NCI-H1092 (cell line): ENCODE measurements at places on chromosomes 13 and 19.

GRCh38 chr13:48576448-48577010 is 43.6 kb upstream of the RCBTB2 start:
- DNase-seq = no peak

DNA sequence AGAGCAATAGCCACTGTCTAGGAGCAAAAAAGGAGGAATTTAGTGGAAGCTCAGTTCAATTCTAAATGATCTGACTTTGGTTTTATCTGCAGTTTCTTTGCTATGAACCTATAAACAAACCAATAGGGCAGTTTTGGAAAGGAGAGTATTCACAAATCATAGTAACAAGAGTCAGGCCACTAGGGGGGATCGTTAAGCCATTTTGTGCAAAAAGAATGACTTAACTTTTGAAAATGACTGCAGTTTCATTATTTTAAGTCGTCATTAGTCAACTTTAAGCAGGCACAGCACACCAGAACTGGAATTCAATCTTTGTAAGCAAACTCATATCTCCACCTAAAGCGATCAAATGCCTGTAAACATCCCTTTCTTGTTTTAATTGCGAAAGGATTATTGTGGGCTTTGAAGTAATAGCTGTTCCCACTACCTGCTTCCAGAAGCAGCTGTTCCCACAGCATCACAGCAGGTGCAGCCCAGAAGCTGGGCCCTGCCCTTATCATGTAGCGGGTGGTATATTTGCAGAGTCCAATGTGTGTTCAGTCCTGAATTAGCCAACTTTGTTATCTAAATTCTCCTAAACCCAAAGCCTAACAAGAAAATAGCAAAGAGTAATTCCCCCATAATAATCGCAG is 51.5 kb downstream of the SOX21 start:
- DNase-seq = peak; percentile 18

- no peak for DNase-seq
Measured at GRCh38 chr19:49643466-49643865, 1.5 kb downstream of the SCAF1 start.

DNA sequence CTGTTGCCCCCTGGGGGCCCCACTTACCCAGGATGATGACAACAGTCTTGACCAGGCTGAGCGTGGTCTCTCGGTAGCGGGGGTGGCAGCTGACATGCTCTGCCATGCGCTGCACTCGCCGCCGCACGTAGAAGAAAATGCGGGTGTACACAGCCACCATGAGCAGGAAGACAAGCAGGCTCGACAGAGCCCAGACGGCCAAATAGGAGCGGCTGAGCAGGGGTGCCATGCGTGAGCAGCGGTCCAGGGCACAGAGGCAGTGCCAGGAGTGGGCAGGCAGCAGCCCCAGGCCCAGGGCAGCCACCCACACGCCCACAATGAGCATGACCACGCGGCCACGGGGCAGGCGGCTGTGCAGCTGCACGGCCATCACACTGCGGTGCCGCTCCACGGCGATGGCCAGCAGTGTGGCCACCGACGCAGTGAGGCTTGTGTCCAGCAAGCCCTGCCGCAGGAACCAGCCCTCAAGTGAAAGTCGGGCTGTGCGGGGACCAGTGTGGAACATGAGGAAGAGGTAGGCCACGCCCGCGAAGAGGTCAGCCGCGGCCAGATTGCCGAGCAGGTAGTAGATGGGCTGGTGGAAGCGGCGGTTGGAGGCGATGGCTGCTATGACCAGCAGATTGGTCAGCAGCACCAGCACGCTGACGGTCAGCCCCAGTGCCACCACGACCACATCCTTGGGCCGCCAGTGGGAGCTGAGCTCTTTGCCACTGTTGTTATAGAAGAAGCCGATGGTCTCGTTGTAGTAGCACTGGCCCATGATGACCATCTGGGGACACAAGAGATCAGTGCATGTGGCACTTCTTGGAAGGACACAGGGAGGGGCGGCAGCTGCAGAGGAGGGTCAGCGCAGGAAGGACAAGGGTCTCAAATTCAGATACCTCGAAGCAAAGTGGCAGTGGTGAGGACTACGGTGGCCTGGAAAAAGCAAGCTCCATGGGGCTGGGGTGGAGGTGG is 1.2 kb downstream of the LPAR2 start:
- DNase-seq = no peak

GRCh38 chr13:40657951-40658350 is 8.5 kb downstream of the FOXO1 start:
- no peak for DNase-seq

GRCh38 chr13:46633416-46633815 is 80.4 kb downstream of the LRCH1 start:
- no peak for DNase-seq

GRCh38 chr19:41991025-41991424 is 3.0 kb downstream of the ATP1A3 start:
- no peak for DNase-seq

DNA sequence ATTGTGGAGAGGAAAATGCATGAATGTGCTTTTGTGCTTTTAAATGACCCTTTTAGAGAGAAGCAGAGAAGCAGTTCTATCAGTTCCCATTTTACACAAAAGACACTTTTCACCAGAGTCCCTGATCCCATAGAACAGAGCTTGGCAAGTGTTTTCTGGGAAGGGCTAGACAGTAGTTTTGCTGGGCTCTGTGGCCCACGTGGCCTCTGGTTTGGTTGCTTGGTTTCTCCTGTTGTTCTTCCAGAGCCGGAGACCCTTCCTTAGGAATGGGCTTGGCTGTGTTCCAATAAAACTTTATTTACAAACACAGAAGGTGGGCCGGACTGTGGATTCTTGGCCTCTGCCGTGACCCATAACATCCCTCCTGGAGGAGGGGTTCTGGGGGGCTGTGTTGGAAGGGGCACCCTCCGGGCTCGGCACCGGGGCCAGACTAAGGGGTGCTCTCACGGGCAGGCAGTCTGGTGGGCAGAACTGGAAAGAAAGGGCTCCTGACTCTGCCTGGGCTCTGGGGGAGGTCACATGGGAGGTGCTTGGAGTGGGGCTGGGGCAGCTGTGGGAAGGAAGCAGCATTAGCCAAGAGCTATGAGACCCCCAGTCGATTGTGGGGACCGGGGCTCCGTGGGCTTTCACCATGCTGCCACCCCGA is 3.2 kb downstream of the SPPL2B start:
- DNase-seq = no peak

DNA sequence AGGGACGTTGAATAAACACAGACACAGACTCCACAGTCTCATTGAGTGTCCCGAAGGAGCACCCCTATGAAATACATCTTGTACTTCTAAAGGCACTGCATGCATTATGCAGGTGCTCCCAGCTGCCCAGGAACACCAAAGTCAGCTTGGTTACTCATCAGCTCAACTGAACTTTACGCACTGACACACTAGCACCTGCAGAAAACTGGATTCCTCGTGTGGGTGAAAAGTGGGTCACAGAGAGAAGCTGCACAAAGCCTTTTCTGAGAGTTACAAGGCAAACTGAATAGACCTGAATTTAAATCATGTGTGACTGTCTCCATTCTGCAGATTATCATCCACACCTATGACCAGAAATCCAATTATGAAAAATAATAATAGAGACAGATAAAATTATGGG is 527.5 kb upstream of the NBEA start:
- no peak for DNase-seq

GRCh38 chr19:28636016-28636629 is 576.8 kb downstream of the UQCRFS1 start:
- DNase-seq = no peak

DNA sequence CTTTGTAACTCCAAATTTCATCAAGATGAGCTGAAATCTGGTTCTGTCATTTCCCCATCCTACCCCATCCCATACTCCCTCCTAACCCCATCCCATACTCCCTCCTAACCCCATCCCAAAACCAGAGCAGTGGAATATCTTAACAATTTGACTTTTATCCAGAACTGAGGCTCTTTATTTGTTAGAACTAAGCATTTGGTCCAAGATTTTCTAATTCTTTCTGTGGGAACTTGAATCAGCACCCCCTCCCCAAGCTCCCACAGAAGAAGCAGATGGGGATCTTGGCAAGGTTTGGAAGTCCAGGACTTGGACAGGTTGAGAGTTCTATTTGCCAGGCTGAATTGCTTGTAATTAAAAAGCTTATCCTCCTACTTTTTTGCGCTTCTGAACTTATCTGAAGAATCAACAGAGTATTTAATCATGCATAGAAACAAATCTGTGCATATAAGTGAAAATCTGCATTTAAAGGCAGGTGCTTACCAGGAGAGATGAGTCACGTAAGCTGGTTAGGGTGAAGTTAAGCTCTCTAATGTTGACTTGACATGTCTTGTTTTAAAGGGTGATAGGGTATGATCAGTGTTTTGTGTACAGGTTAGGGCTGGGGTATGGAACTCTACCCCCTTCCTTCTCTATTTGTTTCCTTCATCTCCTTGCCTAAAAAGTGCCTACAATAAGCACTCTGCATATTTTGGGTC is 111.1 kb downstream of the COG6 start:
- no peak for DNase-seq
